Cardiac muscle cell (in vitro differentiated cells and primary cell): ENCODE measurements at places on chromosomes 11 and 22. TPM values are rescaled to one million over a fixed set of nuclear protein-coding genes. Genes with fewer than 3 reads are reported as not detected.
A peak's percentile ranks its signal among the peaks of the same experiment; 100 is the strongest.

- H3K27ac ChIP-seq, result no peak overlapping the region
- no peak overlapping the region for H3K4me3 ChIP-seq
- H3K4me1 ChIP-seq, result no peaks in the 10 kb centered on the region
- H3K36me3 ChIP-seq, result no peaks in the 10 kb centered on the region
Measured at GRCh38 chr11:131962818-131963217, 592.4 kb downstream of the NTM start.

GRCh38 chr11:129976328-129976727, 26.3 kb downstream of the PRDM10 start:
- H3K27ac ChIP-seq, result no peak overlapping the region
- H3K27me3 ChIP-seq, result no peaks in the 10 kb centered on the region
- no peaks in the 10 kb centered on the region for H3K36me3 ChIP-seq
- no peak for DNase-seq
- H3K4me3 ChIP-seq, result no peak overlapping the region

The RAG1 gene
- 0.35 and 0.66 TPM in 2 replicates for total RNA-seq

- no peak overlapping the region for H3K4me3 ChIP-seq
- no peaks in the 10 kb centered on the region for H3K27me3 ChIP-seq
- H3K4me1 ChIP-seq, result no peaks in the 10 kb centered on the region
- no peak for DNase-seq
- H3K27ac ChIP-seq, result no peak overlapping the region
Measured at GRCh38 chr11:107478922-107479321, 21.3 kb upstream of the CWF19L2 start.

GRCh38 chr11:3840870-3841425, at the start of gene RHOG:
RHOG (minus strand) TSS chr11:3840959; CDS start chr11:3828138, 12,821 bp downstream.
- H3K27me3 ChIP-seq, result no peaks in the 10 kb centered on the region
- H3K36me3 ChIP-seq, result no peaks in the 10 kb centered on the region
- peaks cover 4% of the 10 kb centered on the region for H3K4me1 ChIP-seq
- H3K27ac ChIP-seq, result peak within 1 kb of the TSS; percentile 75

DNA sequence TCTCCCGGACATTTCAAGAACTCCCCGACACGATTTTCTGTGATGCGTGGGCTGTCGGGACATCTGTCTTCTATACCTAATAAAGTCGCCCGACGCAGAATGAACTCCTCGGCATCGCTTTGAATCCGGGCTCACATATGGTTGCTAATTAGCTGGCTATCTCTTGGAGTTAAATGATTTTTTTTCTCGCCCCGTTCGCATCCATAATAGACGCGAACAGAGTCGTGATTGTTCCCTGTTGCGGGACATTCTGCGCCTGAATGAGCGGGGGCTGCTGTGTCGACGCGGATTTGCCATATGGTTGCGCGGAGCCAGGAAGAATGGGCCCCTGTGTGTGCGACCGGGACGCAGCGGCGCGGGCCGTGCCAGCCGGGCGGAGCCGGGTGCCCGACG, 16.4 kb downstream of the CDKN1C start:
- no peak for DNase-seq
- peaks cover 63% of the 10 kb centered on the region for H3K27me3 ChIP-seq
- no peaks in the 10 kb centered on the region for H3K4me1 ChIP-seq
- no peak overlapping the region for H3K27ac ChIP-seq

- peak; percentile 65 for DNase-seq
- no peaks in the 10 kb centered on the region for H3K36me3 ChIP-seq
- H3K27ac ChIP-seq, result no peak overlapping the region
- H3K4me3 ChIP-seq, result no peak overlapping the region
- no peaks in the 10 kb centered on the region for H3K4me1 ChIP-seq
Measured at GRCh38 chr11:76803811-76804600, 20.9 kb downstream of the TSKU start.

GRCh38 chr11:40269865-40270264, 1189.6 kb downstream of the LRRC4C start:
- peaks cover 6% of the 10 kb centered on the region for H3K4me1 ChIP-seq
- H3K27me3 ChIP-seq, result no peaks in the 10 kb centered on the region
- H3K36me3 ChIP-seq, result no peaks in the 10 kb centered on the region
- H3K27ac ChIP-seq, result no peak overlapping the region

The MPPED1 gene
- 0.11 and 0.12 TPM in 2 replicates for total RNA-seq

DNA sequence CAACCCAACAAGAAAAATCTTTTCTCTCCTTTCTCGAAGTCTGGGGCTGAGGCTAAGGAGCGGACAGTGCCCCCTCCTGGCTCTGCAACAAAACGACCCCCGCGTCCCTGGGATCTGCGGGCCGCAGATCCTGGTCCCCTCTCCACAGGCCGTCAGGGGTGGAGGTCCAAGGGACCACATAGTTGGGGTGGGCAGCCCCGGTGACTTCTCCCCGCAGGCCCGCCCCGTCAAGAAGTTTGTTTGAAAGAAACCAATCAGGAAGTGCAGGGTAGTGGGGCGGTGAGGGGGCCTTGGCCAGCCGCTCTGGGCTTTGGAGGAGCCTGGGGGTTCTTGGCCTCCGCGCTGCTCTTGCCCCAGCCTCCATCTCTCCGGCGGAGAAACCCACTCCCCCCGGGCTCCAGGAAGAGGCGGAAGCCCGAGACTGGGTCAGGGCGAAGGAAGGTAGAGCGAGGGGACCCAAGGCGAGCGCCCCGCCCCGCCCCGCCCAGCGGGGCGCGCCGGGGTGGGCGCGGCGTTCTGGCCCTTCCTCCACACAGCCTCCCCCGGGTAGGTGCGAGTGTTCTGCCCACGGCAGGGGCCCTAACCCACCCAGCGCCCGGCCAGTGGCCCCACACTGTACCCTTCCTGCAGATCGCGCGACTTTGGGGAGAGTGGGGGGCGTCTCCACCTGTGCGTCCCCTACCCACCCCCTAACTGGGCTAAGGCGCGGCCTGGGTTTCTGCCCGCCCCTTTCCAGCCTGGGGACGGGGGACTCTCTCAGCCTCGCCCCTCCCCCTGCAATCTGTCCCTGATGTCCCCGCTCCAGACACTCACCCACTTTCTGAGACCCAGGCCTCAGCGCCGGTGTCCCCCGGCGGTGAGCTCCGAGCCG, 1.3 kb downstream of the TP53I11 start:
- H3K27me3 ChIP-seq, result no peaks in the 10 kb centered on the region
- peak overlapping the region; percentile 77 for H3K27ac ChIP-seq
- DNase-seq, result peak; percentile 64
- H3K4me1 ChIP-seq, result peaks cover 32% of the 10 kb centered on the region
- peak overlapping the region; percentile 51 for H3K4me3 ChIP-seq
- no peaks in the 10 kb centered on the region for H3K36me3 ChIP-seq

- no peak overlapping the region for H3K27ac ChIP-seq
- peaks cover 17% of the 10 kb centered on the region for H3K36me3 ChIP-seq
- no peak overlapping the region for H3K4me3 ChIP-seq
- H3K4me1 ChIP-seq, result no peaks in the 10 kb centered on the region
Measured at GRCh38 chr11:8948886-8949285, 6.1 kb upstream of the ASCL3 start.

The MUC2 gene
- total RNA-seq, result 0.03 TPM in 1 of 2 replicates, not detected in the other

GRCh38 chr11:113723787-113724186, 17.7 kb upstream of the TMPRSS5 start:
- no peak overlapping the region for H3K4me3 ChIP-seq
- H3K36me3 ChIP-seq, result no peaks in the 10 kb centered on the region
- no peak for DNase-seq
- no peaks in the 10 kb centered on the region for H3K27me3 ChIP-seq

GRCh38 chr22:20532256-20532993, 25.0 kb downstream of the MED15 start:
- peaks cover 4% of the 10 kb centered on the region for H3K36me3 ChIP-seq
- H3K4me3 ChIP-seq, result no peak overlapping the region
- H3K4me1 ChIP-seq, result peaks cover 45% of the 10 kb centered on the region
- peak overlapping the region; percentile 90 for H3K27ac ChIP-seq
- H3K27me3 ChIP-seq, result no peaks in the 10 kb centered on the region

- peak within 1 kb of the TSS; percentile 31 for H3K27ac ChIP-seq
- H3K36me3 ChIP-seq, result peaks cover 19% of the 10 kb centered on the region
- H3K4me3 ChIP-seq, result no peak within 1 kb of the TSS
- no peaks in the 10 kb centered on the region for H3K4me1 ChIP-seq
- no peak for DNase-seq
Measured at GRCh38 chr11:117290809-117291396, at the start of gene BACE1-AS. BACE1-AS (plus strand) TSS chr11:117291346.

The FAR1 gene
- 25.1 and 45.2 TPM in 2 replicates for total RNA-seq

- H3K4me3 ChIP-seq, result peak within 1 kb of the TSS; percentile 50
- H3K27ac ChIP-seq, result peak within 1 kb of the TSS; percentile 76
- H3K4me1 ChIP-seq, result peaks cover 40% of the 10 kb centered on the region
- peaks cover 12% of the 10 kb centered on the region for H3K27me3 ChIP-seq
- no peaks in the 10 kb centered on the region for H3K36me3 ChIP-seq
Measured at GRCh38 chr11:119381181-119381988, at the start of gene USP2. USP2 (minus strand) TSS chr11:119381690; CDS start chr11:119373480, 8,210 bp downstream.

DNA sequence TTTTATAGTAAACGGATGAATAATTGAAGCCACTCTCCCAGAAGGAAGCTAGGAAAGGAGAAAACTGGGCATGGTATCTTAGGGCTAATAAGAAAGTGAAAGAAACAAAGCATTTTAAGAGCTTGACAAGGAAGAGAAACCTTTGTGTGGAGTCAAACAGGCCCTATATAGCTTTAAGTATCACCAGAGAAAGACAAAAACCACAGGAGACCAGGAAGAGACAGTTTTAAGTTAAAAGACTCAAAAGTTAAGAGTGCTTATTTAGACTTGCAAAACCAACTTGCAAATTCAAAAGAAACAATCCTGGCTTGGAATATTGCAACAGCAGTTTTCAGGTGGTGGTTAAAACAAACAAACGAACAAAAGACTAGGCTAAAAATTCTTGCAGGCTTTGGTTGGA, 3.4 kb downstream of the PAK1 start:
- DNase-seq, result no peak
- H3K4me1 ChIP-seq, result peaks cover 6% of the 10 kb centered on the region
- H3K27ac ChIP-seq, result no peak overlapping the region
- no peaks in the 10 kb centered on the region for H3K36me3 ChIP-seq
- no peak overlapping the region for H3K4me3 ChIP-seq
- no peaks in the 10 kb centered on the region for H3K27me3 ChIP-seq

GRCh38 chr11:133082841-133083488, 449.3 kb downstream of the OPCML start:
- peaks cover 88% of the 10 kb centered on the region for H3K27me3 ChIP-seq
- no peaks in the 10 kb centered on the region for H3K4me1 ChIP-seq
- H3K4me3 ChIP-seq, result peak overlapping the region; percentile 40
